Panc1 (cell line): ENCODE measurements at places on chromosomes 13 and 19. TPM values are rescaled to one million over a fixed set of nuclear protein-coding genes. Genes with fewer than 3 reads are reported as not detected.

DNA sequence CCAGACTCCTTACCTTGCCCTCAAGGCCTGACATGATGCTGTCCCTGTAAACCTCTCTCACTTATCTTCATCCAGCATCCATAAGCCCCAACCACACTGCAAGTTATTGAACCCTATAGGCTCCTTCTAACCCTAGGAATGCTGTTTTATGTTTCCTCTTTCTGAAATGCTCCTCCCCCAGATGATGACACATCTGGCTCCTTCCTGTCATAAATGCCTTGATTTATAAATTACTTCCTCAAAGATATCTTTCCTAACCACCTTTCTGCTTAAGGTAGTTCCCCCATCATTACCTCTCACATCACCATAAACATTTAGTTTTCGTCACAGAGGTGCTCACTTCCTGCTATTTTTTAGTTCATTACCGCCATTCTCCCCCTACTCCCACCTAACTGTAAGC, 12.3 kb downstream of the RUBCNL start:
- H3K27me3 ChIP-seq = no peaks in the 10 kb centered on the region
- no peak overlapping the region for H3K27ac ChIP-seq
- H3K36me3 ChIP-seq = no peaks in the 10 kb centered on the region
- H3K4me1 ChIP-seq = no peaks in the 10 kb centered on the region
- DNase-seq = no peak

DNA sequence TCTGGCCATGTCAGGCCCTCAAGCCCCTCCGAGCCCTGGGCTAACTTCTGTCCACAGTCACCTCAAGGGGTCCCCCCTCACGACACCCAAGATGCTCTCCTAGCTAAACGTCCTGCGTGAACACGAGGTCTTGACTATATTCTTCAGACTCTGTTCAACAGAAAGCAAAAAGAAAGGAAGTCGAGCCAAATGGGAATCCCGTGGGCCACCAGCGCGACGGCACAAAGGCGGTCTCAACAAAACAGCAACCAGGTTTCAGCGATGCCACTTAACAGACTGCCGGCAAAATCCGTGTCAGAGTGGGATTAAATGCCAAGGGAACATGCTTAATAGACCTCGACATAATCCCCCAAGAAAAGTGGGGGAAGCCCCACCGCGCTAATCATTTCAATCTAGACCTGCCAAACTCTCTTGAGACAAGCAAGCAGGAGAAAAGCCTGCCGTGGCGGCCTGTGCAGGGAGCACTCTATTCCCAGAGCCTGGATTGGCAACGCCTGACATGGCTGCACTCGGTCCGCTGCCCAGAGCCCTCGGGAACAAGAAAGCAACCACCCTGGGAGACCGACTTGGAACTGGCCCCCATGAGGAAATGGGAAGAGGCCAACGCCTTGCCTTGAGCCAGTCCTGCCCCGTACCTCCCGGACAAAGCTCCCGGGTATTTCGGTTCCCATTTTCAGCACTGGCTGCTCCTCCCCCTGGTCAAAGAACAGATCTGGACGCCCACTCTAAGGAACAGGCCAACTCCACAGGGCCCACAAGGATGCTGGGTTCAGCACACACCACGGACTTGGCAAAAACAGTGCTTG, 16.0 kb downstream of the ZC3H4 start:
- no peak overlapping the region for H3K4me3 ChIP-seq
- no peak for DNase-seq
- H3K4me1 ChIP-seq = peaks cover 3% of the 10 kb centered on the region; the same call in 1 of the 2 replicates
- H3K36me3 ChIP-seq = no peaks in the 10 kb centered on the region; the same call in 1 of the 2 replicates

UGGT2 gene
- total RNA-seq = 22.9 TPM

DNA sequence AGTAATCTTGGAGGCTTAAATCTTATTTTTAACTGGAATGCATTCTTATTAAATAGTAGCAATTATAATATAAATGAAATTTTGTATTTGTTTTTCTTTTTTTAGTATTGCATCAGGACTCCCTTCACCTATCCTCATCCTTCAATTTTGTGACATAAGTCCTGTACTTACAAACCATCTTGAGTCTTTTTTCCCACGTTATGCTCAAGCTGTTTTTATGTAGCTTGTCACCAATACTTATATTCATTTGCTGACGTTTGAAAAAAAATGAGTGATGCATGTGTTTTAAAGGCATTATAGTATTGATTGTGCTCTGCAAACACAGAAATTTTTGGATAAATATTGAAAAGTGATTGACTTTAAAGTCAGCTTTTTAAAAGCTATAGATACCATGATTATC, 888 bp downstream of the GPR18 start:
- H3K27ac ChIP-seq = no peak overlapping the region
- H3K27me3 ChIP-seq = no peaks in the 10 kb centered on the region
- no peak for DNase-seq
- no peaks in the 10 kb centered on the region; the same call in 1 of the 2 replicates for H3K36me3 ChIP-seq
- H3K4me1 ChIP-seq = no peaks in the 10 kb centered on the region
- H3K4me3 ChIP-seq = no peak overlapping the region

DNA sequence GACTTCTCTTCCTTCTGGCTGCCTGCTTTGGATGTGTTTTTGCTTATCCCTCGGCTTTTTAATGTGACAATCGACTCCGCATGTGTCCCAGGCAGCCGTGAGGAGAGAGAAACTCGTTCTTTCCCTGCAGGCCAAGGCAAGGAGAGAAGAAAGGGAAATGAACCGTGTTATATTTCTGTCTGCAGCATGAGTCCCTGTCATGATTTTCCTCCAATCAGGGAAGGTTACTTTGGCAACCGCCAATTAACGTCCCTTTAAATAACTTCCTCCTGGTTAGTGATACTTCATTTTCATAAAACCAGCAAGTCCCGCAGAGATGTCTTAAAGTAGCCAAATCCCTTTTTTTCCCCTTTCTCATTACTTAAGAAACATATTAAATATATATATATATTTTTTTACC, 42.6 kb downstream of the RFC3 start:
- no peak overlapping the region for H3K4me3 ChIP-seq
- H3K27me3 ChIP-seq = no peaks in the 10 kb centered on the region
- H3K27ac ChIP-seq = no peak overlapping the region
- H3K4me1 ChIP-seq = no peaks in the 10 kb centered on the region
- no peak for DNase-seq

ELAVL3 gene
- not detected for total RNA-seq

GRCh38 chr13:78012046-78012445, 93.4 kb upstream of the EDNRB start:
- no peak for DNase-seq
- H3K27ac ChIP-seq = no peak overlapping the region
- no peaks in the 10 kb centered on the region for H3K27me3 ChIP-seq
- no peak overlapping the region for H3K4me3 ChIP-seq

- no peak overlapping the region for H3K4me3 ChIP-seq
- DNase-seq = no peak
- H3K27ac ChIP-seq = peak overlapping the region; percentile 86
- no peaks in the 10 kb centered on the region for H3K27me3 ChIP-seq
- H3K36me3 ChIP-seq = no peaks in the 10 kb centered on the region; the same call in 1 of the 2 replicates
Observed at GRCh38 chr19:13031917-13032623, 36.8 kb downstream of the NFIX start.

URAD gene
- not detected for total RNA-seq

- H3K27me3 ChIP-seq = no peaks in the 10 kb centered on the region
- DNase-seq = no peak
- peaks cover 31% of the 10 kb centered on the region for H3K4me1 ChIP-seq
- peaks cover 2% of the 10 kb centered on the region; the same call in 1 of the 2 replicates for H3K36me3 ChIP-seq
- peak overlapping the region; percentile 82 for H3K27ac ChIP-seq
Observed at GRCh38 chr13:48233889-48234488, 983 bp downstream of the ITM2B start.

GRCh38 chr19:42023121-42023942, 29.3 kb upstream of the ATP1A3 start:
- no peak overlapping the region for H3K27ac ChIP-seq
- DNase-seq = no peak
- no peaks in the 10 kb centered on the region for H3K4me1 ChIP-seq
- H3K27me3 ChIP-seq = no peaks in the 10 kb centered on the region
- no peaks in the 10 kb centered on the region for H3K36me3 ChIP-seq

DNA sequence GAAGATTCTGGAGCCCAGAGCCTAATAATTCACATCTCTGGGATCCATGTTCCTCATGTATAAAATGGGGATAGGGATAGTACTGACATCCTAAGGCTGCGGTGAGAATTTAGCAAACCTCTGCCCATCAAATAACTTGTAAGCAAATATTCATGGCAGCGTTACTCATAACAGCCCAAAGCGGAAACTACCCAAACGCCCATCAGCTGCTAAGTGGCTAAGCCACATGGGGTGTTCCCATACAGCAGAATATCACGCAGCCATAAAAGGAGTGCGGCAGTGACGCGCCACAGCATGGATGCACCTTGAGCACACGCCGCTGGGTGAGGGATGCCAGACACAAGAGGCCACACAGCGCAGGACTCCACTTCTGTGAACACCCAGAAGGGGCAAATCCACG, 19.7 kb downstream of the VRK3 start:
- no peak overlapping the region for H3K27ac ChIP-seq
- H3K4me3 ChIP-seq = no peak overlapping the region
- no peaks in the 10 kb centered on the region for H3K27me3 ChIP-seq
- H3K36me3 ChIP-seq = no peaks in the 10 kb centered on the region; the same call in 1 of the 2 replicates
- no peaks in the 10 kb centered on the region for H3K4me1 ChIP-seq

GRCh38 chr19:34104557-34104956, 67.7 kb upstream of the LSM14A start:
- no peaks in the 10 kb centered on the region for H3K36me3 ChIP-seq
- H3K4me3 ChIP-seq = no peak overlapping the region
- H3K27ac ChIP-seq = no peak overlapping the region
- no peaks in the 10 kb centered on the region for H3K27me3 ChIP-seq
- no peak for DNase-seq

PLIN4 gene
- total RNA-seq = 10.2 TPM

TNNI3 gene
- 14.6 TPM for total RNA-seq
